ENCODE measurements at places on chromosomes 16 and 17. TPM values are rescaled to one million over a fixed set of nuclear protein-coding genes. Genes with fewer than 3 reads are reported as not detected.
A peak's percentile ranks its signal among the peaks of the same experiment; 100 is the strongest.

Gene PIMREG
- total RNA-seq = 66.5 TPM

Gene CCDC182
- not detected for total RNA-seq

GRCh38 chr17:39664581-39665561, at the start of gene TCAP:
Gene TCAP (plus strand): TSS chr17:39665349. CDS start chr17:39665360, 11 bp downstream.
- DNase-seq = no peak

- no peak for DNase-seq
Observed at GRCh38 chr16:22369221-22369811, 5.1 kb downstream of the CDR2 start.

DNA sequence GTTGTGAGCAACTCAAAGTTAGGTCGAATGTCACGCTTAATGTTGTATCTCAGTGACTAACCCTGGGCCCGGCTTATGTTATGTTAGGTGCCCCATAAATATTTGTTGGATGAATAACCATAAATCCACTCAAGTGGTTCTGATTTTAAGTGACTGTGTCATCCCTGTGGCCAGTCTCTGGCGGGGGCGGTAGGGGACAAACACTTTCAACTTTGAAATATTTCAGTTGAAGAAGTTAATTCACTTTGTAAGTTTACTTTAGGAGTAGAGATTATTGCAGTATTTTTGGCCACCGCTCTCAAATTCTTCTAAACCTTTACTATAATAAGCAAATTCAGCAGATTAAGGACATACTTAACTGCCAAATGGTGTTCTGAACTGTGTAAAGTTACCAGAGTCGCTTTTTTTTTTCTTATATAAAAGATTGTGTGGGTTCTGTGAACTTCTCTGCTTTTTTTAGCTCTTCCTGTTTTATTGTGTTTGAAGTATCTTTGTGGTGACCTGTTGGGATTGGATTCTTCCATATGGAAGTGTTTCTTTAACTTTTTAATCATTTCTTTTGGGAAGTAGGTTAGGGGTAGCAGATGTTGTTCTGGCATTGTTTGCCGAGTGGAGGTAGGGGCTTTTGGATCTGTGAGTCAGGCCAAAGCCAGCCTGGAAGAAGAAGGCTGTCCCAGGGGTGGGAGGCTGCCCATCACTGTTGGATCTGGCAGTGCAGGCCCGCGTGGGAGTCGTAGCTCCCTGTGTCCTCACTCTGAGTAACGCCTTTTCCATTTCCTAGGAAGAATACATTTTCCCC, 61.4 kb upstream of the TBX2 start:
- no peak for DNase-seq

DNA sequence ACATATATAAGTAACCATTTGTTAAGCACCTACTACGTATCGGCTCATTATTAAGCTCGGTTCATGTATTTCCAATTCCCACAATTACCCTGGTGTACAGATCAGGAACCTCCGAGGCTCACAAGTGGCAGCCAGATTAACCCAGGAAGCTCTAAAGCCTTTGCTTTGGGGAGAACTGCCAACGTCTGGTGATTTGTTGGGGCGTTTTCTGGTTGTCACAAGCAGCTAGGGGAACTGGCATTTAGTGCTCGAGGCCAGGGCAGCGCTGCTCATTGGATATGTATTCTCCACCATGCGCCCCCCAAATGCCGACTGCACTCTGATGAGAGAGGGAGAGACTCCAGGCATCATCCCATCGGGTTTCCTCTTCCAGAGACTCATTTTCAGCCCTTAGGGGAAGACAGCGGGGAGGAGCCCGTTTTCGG, 541 bp downstream of the ZNF18 start:
- DNase-seq = peak; percentile 78

GRCh38 chr17:50471009-50471905, 2.6 kb upstream of the CHAD start:
- peak; percentile 40 for DNase-seq

Gene KRT15
- not detected for total RNA-seq

DNA sequence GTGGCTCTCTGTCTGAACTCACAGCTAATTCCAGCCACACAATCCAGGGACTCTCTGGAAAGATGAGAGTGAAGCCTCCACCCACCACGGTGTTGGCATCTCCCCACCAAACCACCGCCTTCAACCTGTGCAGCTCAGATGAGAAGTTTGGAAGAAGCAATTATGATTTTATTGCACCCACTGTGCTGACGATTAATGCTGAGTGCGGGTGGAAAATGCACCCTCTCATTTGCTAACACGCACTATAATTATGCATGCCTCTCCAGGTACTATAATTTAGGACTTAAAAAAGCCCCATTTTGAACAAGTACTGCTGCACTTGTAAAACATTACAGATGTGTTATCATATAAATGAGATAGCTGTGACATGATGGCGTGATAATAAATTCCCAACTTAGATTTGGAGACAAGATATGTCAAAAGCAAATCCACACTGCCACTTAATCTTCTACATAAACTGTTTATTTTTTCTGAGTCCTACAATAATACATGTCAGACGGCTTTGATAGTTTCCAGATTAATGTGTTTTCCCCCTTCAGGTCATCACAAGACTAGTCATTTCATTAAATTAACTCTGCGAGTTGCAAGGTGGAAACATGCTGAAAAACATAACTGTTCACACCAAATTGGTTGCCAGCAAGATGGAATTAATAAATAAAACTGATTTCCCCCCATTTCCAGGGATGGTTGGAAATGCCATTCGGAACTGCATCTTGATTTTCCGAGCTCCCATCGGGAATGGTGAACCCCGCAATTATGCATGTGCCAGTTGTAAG, 466.5 kb upstream of the MAF start:
- DNase-seq = no peak

GRCh38 chr17:64348666-64349065, 42.0 kb downstream of the PECAM1 start:
- no peak for DNase-seq

Gene KIFC3
- total RNA-seq = 53.5 TPM

Gene TMEM238L
- total RNA-seq = not detected

Gene SPATA22
- total RNA-seq = not detected

Gene SLC6A2
- total RNA-seq = not detected

DNA sequence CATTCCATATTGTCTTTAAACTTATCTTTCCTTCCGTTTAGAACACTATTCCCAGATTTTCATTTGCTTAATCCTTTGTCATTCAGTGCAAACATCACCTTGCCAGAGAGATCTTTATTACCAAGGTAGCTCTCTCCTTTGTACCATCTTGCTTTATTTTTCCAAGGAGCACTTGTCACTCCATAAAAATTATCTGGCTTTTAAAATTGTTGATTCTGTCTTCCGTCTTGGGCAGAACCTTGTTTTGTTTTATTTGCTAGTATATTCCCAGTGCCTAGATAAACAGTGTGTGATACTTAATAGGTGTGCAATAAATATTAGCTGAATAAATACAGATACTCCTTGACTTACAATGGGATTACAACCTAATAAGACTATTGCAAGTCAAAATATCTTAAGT, 327.7 kb downstream of the UTP18 start:
- DNase-seq = no peak

GRCh38 chr17:57935833-57936807, 19.1 kb downstream of the CUEDC1 start:
- DNase-seq = peak; percentile 77

Gene HEATR9
- total RNA-seq = not detected

- peak; percentile 27 for DNase-seq
Observed at GRCh38 chr17:19645734-19646201, 2.8 kb upstream of the ALDH3A2 start.

DNA sequence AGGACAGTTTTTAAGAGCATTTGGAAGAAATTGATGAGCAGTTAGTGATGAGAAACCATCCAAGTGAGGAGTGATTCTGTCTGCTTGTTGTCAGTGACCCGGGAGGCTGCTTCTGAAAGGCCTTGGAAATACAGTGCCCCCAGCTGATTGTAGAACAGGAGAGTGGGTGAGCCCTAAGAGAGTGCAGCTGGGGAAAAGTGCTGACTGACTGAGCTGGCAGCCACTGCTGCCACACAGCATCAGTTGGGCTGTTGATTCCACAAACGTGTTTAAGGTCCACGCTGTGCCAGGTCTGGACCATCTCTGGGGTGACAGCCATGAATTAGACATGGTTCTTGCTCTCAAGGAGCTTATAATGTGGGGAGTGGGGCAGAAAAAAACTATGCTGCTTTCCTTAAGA, 18.9 kb downstream of the NUP93 start:
- no peak for DNase-seq

Gene DNAI2
- not detected for total RNA-seq

DNA sequence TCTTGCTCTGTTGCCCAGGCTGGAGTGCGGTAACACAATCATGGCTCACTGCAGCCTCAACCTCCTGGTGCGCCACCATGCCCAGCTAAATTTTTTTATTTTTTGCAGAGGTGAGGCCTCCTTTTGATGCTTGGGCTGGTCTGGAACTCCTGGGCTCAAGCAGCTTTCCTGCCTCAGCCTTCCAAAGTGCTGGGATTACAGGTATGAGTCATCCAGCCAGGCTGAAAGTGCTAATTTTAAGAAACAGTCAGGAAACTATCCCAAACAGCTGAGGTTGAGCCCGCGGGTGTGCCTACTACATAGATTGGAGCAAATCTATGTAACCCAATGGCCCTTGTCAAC, 738 bp upstream of the XPO6 start:
- no peak for DNase-seq

- no peak for DNase-seq
Observed at GRCh38 chr16:77888871-77889270, 100.5 kb downstream of the VAT1L start.

DNA sequence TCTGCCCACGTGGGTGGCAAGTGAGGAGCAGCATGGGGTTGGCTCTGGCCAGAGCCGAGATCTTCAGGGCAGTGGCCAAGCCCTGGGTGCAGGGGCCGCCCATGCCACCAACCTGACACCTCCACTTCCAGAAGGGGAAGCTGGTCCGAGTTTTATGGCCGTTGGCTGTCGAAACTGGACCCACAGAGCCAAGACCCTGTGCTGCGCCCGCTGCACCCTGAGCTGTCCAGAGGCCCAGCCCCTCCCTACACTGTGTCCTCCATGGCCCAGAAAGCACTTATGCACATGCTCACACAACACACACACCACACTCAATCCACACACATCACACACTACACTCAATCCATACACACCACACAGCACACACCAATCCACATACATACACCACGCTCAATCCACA, 33.9 kb upstream of the RPTOR start:
- DNase-seq = no peak

Gene NPW
- total RNA-seq = not detected

GRCh38 chr16:75044800-75045361, 46.1 kb downstream of the ZNRF1 start:
- peak; percentile 25 for DNase-seq

Gene DOC2B
- not detected for total RNA-seq

- peak; percentile 91 for DNase-seq
Observed at GRCh38 chr17:18033442-18034099, 5.4 kb downstream of the ATPAF2 start.

GRCh38 chr17:61415374-61416210, 15.9 kb downstream of the TBX2 start:
- DNase-seq = no peak

Gene KRT32
- not detected for total RNA-seq

DNA sequence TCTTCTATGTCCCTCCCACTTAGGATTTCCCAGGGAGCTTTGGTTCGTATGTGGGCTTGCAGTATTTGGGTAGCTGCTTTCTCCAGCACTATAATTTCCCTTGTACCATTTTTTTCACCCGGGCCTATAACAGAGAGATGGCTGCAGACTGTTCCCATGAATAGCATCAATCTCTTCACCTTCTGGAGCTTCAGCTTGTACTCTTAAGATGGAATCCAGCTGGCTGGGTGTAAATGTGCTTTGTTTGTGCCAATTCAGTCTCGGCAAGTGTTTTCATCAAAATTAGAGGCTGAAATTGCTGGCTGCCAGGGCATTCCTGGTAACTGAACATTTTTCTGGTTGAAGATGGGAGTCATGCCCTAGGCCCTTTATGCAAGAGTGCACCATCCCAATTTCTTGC, 12.2 kb upstream of the CPD start:
- no peak for DNase-seq

DNA sequence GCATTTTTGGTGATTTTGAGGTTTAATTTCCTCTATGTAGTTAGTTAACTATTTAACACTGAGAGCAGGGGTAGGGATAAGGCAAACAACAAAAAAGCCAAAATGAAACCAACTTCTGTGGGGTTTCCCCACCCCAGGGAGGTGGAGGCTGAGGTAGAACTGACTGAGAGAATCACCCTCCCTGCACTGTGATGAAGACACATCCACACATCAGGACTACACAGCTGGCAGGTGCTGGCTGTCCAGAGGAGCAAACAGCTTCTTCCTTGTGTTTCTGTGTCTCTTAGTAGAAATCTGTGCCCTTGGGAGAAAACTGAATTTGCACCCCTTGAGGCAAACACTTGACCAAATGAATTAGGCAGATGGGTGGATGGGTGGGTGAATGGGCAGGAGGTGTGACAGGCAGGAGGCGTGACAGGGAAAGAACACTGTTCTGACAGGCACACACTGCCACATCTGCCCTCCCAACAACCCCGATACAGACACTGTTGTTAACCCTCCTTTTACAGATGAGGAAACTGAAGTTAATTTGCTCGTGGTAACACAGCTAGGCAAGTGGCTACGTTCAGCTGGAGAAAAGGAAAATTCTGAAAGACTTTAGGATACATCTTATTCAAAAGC, 62.9 kb upstream of the AMZ2 start:
- no peak for DNase-seq

DNA sequence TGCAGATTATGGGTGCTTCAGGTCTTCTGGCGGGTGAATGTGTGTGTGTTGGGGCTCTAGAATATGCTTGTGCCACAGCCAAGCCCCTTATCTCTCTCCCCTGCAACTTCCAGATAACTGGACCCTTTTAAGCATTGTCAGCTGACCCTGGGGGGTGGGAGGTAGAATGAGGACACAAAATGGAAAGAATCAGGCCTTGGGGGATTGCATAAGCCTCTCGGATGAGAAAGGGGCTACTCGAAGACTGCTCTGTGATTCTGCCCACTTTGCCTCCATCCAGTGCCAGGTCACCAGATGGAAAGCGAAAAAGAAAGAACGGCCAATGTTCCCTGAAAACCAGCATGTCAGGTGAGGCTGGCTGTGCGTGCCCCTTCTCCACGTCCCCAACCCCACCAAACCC, 13.8 kb downstream of the THRA start:
- peak; percentile 83 for DNase-seq

- no peak for DNase-seq
Observed at GRCh38 chr17:4334776-4335584, 31.5 kb downstream of the UBE2G1 start.

- no peak for DNase-seq
Observed at GRCh38 chr16:87371261-87371866, 12.2 kb downstream of the FBXO31 start.

GRCh38 chr17:40818343-40818732, 4.1 kb downstream of the KRT10 start:
- DNase-seq = no peak

- no peak for DNase-seq
Observed at GRCh38 chr17:82180776-82181528, 31.7 kb downstream of the CCDC57 start.

GRCh38 chr16:62240722-62241121, 204.5 kb upstream of the CDH8 start:
- no peak for DNase-seq

DNA sequence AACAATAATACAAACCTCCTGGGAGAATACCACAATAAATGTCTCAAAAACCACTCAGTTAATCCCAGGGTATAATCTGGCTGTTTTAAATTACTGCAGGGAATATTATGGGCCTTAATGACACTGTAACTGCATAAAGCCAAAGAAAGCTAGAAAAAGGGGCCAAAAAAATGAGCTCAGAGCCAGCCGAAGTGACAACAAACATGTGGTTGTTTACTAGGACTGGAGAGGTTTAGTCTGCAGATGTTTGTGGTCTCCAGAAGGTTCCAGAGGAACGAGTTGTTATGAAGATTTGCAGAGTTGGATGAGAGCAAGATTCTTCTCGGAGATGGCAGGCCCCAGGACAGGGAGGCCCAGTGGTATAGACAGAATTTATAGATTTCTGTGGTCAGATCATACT, 97.1 kb upstream of the AKTIP start:
- no peak for DNase-seq

Gene ANKS3
- total RNA-seq = 18.0 TPM

Gene TBC1D3C
- 0.98 TPM for total RNA-seq

All from G401 (cell line).